ENCODE measurements at places on chromosomes 3 and 15.
A peak's percentile ranks its signal among the peaks of the same experiment; 100 is the strongest.

- DNase-seq = no peak
Observed at GRCh38 chr15:39330061-39330460, 250.8 kb upstream of the THBS1 start.

DNA sequence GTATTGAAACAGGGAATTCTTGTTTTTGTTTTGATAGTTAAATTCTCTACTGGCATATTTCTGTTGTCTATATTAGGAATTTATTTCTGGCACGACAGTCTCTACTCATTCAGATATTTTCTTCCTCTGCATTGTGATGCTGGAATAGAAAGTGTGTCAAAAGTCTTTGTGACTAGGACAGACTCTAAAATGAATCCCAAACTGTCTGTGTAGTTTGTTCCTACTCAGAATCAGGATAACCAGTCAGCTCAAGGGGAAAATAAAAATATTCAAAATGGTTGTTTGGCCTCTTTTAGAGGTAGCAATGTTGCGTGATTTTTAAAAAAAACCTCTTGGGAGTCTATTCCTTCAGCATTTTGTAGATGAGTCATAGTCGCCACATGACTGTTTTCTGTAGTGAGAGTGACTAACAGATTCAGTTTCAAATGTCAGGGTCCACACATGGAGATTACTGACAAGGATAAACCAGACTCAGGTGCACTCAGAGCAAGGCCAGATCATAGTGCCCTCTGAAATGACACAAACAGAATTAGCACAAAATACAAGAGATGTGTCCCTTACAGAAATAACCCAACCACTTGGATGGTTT, 13.1 kb downstream of the SLC7A14 start:
- DNase-seq = no peak

- DNase-seq = no peak
Observed at GRCh38 chr3:152172460-152172859, 96.3 kb upstream of the MBNL1 start.

DNA sequence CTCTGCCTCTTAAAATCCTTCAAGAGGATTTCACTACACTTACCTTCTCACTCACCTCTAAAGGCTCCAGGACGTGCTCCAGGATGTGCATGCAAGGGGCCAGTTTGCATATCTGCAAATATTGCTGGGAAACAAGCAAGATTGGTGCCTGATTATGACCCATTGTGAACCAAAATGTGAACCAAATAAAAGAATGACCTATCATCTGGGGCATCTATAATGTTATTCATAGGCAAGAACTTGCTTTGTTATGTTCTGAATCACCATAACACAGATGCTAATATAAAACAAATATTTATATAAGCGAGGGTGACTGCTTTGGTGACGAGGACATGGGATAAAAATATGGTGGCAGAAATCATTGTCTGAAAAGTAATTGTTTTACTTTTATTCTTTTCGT, 5.5 kb downstream of the IL12A start:
- DNase-seq = no peak

- no peak for DNase-seq
Observed at GRCh38 chr3:119835556-119835955, 53.7 kb downstream of the NR1I2 start.

GRCh38 chr15:100241572-100242482, 99.9 kb downstream of the ADAMTS17 start:
- DNase-seq = no peak

DNA sequence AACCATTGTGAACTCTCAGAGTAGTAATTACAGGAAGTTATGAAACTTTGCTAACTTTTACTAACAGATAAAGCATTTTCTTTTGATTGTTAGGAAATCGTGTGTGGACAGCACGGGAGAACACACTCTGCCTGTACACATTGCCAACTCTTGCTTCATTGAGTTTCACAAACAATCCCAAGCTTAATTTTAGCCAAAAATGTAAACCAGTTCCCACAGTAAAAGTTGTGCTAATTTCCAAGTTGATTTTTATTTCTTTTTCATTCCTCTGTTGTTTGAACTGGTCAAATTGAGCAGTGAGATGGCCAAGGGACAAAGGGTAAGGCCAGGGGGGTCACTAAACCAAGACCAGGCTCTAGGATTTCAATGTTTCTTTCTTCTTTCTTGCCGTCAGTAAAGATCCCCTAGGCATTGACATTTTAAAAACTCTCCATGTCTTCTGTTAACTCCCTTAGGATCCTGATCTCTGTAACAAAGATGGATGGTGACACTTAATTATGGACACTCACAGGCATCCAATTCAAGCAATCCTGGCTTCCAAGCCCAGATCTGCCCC, 414.9 kb downstream of the RBMS3 start:
- DNase-seq = no peak

- peak; percentile 87 for DNase-seq
Observed at GRCh38 chr3:138834596-138835396, at the start of gene PIK3CB. Gene PIK3CB, minus strand, starts transcription at chr3:138834928. Its CDS starts 75,585 bp downstream, at chr3:138759343.

DNA sequence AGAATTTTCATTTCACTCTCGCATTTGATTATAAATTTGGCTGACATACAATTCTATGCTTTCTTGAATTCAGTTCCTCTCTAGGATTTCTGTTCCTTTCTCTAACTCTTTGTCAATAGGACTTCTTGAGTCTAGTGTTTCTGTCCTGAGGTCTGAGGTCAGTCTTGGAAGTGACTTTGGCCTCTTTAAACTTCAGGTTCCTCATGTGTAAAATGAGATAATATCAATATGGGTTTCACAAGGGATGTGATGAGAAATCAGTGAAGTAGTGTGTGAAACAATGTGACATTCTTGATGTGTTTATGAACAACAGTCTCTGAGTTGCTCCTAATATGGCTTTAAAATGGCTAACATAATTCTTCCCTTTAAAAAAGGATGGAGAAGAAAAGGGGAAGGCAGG, 92.2 kb downstream of the SV2B start:
- no peak for DNase-seq

DNA sequence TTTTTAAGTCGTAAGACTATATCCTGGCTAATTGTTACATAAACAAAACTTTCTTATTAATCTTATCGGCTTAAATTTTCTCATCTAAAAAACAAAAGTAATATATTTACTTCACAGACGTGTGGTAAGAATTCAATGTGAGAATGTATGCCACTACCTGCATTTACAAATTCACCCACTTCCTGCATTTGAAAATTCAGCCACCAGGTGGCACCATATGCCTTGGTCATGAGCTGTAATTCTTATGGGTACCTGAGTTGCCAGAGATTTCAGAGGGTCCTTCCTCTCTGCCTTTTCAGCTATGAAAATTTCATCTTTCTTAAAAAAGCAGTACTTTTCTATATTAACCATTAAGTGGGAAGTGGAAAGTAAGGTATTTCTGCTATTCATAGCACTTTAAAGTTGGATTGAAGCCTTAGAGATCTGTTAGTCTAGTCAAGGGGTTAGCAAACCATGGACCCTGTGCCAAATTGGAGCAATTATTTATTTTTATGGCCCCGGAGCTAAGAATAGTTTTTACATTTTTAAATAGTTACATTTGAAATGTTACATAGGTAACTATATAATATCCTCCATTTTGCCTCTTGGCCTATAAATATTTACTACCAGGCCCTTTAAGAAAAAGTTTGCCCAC, 127.8 kb downstream of the HCN4 start:
- peak; percentile 86 for DNase-seq
